Gastrocnemius medialis (tissue), 4 donors: ENCODE measurements at places on chromosomes 1 and 21. TPM values are rescaled to one million over a fixed set of nuclear protein-coding genes. Genes with fewer than 3 reads are reported as not detected.

The KRTAP12-2 gene
- total RNA-seq: not detected

The CAPZB gene
- 48.6 TPM for total RNA-seq

DNA sequence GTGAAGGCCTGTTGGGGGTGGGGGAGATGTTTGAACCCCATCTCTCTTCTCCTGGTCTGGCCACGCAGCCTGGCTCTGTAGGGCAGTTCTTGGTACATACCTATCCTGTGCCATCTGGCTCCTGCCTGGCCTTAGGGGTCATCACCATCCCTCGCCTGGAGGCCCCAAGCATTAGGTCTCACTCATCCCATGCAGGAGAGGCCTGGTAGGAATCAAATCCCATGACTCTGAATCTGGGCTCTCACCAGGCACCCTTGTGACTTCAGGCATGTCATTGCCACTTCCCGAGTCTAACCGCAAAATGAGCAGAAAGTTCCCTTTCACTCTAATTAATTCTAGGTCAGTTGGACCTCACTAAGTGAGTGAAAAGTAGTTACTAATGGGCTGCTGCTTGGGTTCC, 37.2 kb downstream of the ETNK2 start:
- no peak for DNase-seq

- no peak for DNase-seq
These were observed 11.1 kb downstream of the KRTAP24-1 start for GRCh38 chr21:30271611-30272010.

DNA sequence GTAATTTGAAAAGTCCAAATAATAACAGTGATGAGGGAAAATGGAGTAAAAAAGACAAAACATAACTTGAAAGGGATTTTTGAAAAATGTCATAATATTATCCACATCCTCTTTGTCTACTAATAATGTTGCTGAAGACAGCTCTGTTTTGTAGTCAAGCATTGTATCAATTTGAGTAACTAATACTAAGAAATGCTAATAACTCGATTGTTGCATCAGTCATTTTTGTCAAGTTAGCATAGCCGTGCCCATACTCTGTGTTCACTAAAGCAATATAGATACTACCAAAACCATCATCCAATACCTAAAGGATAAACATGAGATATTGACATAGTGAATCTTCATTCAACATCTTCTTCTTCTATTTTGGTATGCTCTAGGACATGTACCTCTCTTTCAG, 17.3 kb downstream of the PDC start:
- no peak for DNase-seq

DNA sequence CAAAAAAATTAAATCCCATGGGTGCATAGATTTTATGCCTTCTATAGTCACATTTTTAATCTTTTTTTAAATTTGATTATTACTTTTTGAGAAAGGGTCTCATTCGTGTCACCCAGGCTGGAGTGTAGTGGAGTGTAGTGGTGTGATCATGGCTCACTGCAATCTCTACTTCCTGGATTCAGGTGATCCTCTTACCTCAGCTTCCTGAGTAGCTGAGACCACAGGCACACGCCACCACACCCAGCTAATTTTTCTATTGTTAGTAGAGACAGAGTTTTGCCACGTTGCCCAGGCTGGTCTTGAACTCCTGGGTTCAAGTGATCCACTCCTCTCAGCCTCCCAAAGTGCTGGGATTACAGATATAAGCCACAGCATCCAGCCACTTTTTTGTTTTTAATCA, 10.4 kb downstream of the CBR3 start:
- DNase-seq: no peak
